Stimulated activated CD8-positive, alpha-beta memory T cell treated with anti-CD3 and anti-CD28 coated beads, Interleukin-12 subunit alpha, Interleukin-12 subunit beta, amount 100 ng/mL, for 4 hours (primary cell): ENCODE measurements at places on chromosomes 3 and 15.

- no peak for DNase-seq
Observed at GRCh38 chr3:35295906-35296305, 343.4 kb upstream of the ARPP21 start.

DNA sequence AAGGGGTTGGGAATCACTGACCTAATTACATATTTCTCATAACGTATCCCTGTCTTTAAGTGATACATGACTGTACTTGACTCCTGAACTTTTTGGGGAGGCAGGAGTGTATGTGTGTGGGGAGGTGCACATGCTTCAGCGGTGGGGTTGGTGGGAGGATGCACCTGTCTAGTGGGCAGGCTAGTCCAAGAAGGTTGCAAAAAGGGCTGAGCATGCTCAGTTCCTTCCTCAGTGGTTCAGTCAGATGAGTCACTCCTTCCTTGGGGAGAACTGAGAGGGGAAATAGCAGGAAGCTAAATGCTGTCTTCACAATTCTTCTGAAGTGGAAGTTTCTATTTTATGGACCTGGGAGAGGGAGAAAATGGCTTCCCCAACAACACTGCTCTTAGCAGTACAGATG, 24.6 kb upstream of the AP4E1 start:
- DNase-seq = no peak

- no peak for DNase-seq
Observed at GRCh38 chr15:83306561-83306960, 22.1 kb upstream of the BNC1 start.

DNA sequence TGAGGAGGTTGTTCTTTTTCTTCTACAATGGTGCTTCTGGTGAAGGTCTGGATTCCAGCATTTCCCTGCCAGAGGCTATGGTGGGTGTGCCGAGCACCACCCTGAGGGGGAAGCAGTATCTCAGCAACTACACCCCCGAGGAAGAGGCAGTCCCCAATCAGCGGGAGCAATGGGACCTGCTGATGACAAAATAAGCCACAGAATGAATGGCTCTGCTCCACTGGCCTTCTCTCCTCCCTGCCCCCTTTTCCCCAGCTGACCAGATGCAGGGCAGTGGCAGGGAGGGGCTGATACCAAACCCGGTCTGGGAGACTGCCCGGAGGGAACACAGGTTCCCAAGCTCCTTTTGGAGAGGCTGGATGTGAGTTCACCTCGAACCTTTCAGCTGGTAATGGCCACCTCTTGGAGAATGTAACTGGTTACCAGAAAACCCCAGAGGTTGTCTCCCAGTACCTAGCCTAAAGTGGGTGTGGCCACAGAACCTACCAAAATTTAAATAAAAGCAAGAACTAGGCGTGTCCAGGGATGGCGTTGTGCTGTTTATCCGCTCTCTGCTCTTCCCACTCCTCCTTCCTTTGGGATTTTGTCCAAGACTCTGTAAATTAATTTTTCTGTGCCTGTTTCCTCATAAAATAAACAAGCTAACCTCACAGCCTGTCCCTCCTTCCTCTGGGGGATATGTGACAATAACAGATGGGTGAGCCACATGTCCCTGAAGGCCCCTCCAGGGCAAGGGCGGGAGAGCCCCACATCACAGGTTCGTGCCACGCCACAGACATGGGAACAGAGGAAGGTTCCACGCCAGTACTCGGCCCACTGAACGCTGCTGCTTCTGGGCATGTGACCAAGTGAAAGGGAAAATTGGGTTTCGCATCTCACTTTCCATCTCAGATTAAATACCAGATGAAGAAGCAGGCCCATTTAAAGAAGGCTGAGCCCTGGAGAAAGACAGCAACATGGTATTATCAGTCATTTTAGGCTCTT, 35.1 kb upstream of the SPTBN5 start:
- DNase-seq = no peak

GRCh38 chr15:51234176-51234927, 104.0 kb downstream of the CYP19A1 start:
- DNase-seq = no peak

- DNase-seq = no peak
Observed at GRCh38 chr3:73513260-73513659, 111.5 kb downstream of the PDZRN3 start.

DNA sequence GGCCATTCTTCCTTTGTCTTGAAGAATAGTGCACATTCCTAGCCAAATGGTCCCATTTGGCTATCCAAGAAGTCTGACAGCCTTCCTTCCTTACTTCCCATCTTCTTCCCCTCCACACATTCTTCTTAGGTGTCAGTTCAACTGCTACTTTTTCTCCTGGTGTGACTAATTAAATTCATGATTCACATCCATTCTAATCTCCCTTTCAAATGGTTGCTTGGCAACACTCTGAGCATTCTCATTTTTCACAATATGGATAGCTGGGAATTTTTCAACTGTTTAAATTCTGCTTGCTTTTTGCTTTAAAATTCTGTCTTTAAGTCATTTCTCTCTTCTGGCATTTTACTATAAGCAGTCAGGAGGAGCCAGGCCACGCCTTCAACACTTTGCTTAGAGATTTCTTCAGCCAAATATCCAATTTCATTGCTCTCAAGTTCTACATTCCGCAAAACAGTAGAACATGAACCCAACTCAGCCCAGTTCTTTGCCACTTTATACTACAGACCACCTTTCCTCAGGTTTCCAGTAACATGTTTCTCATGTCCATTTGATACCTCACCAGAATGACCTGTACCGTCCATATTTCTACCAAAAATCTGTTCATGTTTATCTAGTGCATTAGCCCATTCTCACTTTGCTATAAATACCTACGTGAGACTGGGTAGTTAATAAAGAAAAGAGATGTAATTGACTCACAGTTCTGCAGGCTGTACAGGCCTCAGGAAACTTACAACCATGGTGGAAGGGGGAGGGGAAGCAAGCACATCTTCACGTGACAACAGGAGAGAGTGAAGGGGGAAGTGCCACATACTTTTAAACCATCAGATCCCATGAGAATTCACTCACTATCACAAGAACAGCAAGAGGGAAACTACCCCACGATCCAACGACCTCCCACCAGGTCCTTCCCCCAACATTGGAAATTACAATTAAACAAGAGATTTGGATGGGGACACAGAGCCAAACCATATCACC, 31.9 kb upstream of the MCF2L2 start:
- no peak for DNase-seq

DNA sequence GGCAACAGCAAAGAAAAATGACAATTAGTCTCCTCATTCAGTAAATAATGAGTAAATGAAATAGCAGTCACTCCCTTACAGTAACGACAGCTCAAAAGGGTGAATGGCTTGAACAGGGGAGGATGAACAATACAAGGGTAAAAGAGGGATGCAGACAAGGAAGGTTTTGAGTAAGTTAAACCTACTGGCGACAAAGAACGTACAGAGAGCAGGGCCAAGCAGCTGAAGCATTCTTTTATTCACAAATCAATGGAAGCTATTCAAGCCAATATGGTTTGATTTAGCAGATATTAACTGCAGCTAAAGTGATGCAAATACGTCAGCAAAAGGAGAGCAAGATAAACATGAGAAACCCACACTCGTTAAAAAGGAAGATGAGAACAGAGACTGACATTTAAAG, 90.7 kb upstream of the ICE2 start:
- DNase-seq = no peak

- DNase-seq = no peak
Observed at GRCh38 chr3:28101705-28102104, 139.7 kb upstream of the CMC1 start.

DNA sequence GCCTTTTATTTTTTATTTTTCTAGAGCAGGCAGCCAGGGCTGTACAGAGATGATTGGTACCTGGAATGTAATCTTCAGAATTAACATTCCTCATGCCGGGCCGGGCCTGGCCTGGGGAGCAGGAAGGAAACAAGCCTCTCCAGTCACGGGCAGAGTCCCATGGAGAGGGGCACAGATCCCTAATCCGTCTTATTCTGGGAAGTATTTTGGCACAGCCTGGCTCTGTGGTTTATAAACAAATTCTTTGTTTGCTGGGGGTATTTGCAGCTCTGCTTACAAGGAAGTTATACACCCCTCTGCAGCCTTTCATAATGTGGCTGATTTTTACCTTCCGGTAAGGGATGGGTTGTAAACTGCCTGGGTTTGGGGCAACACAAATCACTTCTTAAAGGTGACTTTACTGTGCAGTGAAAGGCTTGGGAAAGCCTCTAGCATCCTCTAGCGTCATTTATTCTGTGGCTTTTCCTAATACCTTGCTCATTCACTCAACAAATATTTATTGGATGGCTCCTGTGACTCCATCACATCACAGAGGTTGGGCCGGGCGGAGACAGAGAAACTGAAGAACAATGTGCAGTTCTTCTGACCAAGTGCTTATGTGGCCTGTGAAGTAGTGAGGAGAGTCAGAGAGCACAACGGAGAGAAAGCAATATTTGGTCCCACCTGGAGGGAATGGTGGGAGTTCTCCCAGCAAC, 2.7 kb downstream of the SLC6A20 start:
- no peak for DNase-seq

GRCh38 chr15:79243723-79244122, 38.8 kb upstream of the ANKRD34C start:
- DNase-seq = no peak

DNA sequence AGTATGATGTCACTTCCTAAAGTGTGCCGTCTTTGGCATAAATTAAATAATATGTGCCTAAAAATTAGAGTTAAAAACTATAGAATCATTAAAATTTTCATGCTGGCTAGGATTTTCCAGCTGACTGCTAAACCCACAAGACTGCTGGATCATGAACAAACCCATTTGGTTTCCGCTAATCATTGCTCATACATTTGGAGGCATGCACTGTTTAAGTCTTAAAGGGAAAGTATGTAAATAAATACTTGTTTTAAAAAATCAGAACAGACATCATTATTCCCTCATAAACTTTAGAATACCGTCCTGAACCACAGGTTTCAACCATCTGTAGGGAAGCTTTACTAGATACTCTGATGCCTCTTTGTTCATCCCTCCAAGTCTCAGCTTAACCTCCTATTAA, 26.5 kb downstream of the ATP6V1A start:
- DNase-seq = no peak

DNA sequence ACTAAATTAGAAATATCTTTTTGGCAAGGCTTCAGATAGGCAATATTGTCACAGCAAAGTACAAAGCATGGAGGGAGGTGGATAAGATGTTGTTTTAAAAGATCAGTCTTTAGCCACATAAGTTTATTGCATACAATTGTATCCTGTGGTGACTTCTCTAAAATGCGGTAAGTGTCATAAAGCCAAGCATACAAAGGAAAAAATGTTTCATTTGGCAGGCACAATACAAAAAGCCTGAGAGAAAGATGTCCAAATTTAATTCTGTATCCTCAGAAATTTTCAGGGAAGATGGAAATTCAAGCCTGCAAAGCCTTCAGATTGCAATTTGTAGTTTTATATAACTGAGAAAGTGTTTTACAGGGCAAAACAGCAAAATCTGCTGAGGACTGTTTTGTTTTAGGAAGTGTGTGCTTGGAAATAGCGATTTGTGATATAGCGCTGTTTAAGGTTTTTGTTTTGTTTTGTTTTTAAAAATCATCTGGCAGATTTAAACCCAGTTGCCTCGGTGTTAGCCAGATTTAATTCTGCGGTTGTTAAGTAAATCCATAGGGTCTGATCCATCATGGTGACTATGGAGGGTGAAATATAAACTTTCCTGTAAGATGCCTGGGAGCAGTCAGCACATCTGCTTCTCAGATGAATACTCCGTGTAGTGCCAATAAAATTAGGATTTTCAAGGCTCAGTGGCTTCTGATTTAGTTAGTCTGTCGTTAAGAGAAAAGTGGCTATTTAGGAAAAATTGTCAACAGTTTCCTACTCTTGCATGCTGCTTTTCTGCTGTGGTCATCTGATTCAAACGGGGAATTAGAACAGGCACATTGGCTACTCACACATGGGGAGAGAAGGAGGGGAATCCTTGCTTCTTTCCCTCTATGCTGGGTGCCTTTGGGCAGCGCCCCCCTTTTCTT, 8.0 kb downstream of the KAT2B start:
- DNase-seq = no peak

DNA sequence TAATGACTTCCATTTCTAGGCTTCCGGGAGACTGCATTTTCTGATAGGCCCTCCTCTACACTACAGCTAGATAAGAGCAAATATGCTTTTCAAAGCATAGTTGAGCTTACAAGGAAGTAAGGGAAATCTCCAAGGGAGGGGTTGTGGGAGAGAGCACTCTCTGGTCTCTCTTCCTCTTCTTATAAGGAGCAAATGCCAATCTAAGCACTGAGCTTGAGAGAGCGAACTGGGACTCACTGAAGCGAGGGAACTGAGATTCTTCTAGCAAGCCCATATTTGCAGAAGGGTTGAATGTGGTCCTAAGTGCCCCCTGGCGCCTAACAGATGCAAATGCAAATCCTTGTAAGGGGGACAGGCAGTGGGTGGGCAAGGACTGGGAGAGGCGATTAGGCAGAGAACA, 164.8 kb downstream of the ERC2 start:
- no peak for DNase-seq

GRCh38 chr15:42608752-42609488, 33.5 kb downstream of the STARD9 start:
- no peak for DNase-seq

DNA sequence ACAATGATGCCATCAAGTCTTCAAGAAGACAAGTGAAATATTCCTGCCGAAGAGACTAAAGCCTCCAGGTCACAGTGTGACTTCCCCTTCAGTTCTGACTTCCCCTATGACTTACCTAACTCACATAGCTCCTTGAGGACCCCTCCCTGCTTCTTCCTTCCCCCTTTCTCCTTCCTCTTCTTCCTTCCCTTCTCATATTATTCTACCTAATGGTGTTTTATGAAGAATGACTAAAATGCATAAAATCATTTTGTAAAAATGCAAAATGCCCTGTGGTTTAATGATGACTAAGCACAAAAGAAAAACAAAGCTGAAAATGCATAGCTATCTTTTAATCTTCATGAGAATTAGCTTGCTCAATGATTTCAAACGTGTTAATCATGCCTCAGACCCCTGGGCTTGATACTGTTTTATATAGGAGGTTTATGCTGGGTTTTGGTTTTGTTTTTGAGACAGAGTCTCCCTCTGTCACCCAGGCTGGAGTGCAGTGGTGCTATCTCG, 26.1 kb upstream of the TM4SF4 start:
- no peak for DNase-seq

DNA sequence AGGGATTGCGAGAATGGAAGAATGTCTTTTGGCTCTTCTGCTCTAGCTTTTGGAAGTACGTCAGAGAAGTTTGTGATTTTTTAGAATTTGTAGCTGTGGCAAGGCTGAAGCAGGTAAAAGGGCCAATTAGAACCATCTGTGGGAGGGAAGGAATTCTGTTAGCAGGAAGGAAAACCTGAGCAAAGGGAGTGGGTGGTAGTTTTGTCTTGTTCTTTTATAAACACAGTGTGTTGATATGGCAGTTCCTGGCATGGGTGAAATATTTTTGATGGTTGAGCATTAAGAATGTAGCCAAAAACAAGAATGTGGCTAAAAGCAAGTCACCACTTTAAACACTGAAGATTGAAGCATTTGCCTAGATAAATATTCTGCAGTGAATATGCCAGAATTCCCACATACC, 23.8 kb downstream of the DAG1 start:
- DNase-seq = no peak

- no peak for DNase-seq
Observed at GRCh38 chr3:142779591-142779990, 55.8 kb downstream of the TRPC1 start.
